A549 treated with RU486 at 1 μM for 4 hours (cell line): ENCODE measurements at places on chromosomes 3 and 15. TPM values are rescaled to one million over a fixed set of nuclear protein-coding genes. Genes with fewer than 3 reads are reported as not detected.

Gene ANKUB1
- not detected in 5 replicates for total RNA-seq

Gene GOLGA8G
- not detected in 5 replicates for total RNA-seq

Gene SMCO1
- total RNA-seq: not detected in 5 replicates

Gene CDCP1
- 11.5 to 13.6 TPM (median 12.8 TPM) in 5 replicates for total RNA-seq

Gene SLC15A2
- total RNA-seq: 0.08 to 0.27 TPM (median 0.26 TPM) in 4 of 5 replicates, not detected in the other

Gene RASGRP1
- 0.25 to 0.56 TPM (median 0.37 TPM) in 5 replicates for total RNA-seq

Gene SMAD6
- total RNA-seq: 19.1 to 27.1 TPM (median 25.4 TPM) in 5 replicates

Gene SNUPN
- 31.9 to 36.2 TPM (median 34.3 TPM) in 5 replicates for total RNA-seq
